ENCODE measurements at places on chromosomes 6 and 20.

DNA sequence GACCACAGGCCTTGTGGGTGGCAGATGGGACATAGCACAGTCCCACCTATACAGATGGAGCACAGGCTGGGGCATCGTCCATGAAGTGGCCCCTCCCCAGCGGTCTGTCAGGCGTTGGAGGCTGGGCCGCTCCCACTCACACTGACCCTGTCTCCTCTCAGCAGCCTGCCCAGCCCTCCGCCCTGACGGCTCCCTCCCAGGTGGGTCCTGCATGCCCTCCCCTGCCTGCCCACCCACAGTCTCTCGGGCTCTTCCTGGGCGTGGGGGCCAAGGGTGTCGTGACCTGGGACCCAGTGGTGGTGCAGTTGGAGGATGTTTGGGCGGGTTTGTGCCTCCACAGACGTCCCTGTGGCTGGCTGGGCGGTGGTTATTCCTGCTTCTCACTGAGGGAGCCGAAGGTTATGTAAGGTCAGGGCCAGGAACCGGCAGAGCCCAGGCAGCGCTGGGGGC is 22.3 kb downstream of the COL20A1 start:
- DNase-seq = no peak

GRCh38 chr6:151197556-151197955 is 42.2 kb upstream of the AKAP12 start:
- no peak for DNase-seq

DNA sequence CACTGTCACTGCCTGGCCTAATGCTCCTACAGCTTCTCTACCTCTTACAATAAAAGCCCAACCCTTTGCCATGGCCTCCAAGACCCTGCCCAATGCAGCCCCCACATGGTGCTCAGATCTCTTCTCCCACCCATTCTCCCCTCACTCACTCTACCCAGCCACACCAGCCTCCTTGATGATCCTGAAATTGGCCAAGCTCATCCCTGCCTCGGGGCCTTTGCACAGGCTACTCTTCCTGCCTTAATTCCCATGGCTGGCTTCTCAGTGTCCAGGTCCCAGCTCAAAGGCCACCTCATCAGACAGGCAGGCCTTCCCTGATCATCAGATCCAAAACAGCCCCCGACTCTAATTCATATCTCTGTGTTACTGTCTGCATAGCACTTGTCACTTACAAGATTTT is 25.6 kb downstream of the PREX1 start:
- no peak for DNase-seq

- DNase-seq = no peak
Observed at GRCh38 chr6:97316978-97317377, 34.0 kb upstream of the MMS22L start.

- no peak for DNase-seq
Observed at GRCh38 chr20:742156-742555, 26.1 kb downstream of the SLC52A3 start.

DNA sequence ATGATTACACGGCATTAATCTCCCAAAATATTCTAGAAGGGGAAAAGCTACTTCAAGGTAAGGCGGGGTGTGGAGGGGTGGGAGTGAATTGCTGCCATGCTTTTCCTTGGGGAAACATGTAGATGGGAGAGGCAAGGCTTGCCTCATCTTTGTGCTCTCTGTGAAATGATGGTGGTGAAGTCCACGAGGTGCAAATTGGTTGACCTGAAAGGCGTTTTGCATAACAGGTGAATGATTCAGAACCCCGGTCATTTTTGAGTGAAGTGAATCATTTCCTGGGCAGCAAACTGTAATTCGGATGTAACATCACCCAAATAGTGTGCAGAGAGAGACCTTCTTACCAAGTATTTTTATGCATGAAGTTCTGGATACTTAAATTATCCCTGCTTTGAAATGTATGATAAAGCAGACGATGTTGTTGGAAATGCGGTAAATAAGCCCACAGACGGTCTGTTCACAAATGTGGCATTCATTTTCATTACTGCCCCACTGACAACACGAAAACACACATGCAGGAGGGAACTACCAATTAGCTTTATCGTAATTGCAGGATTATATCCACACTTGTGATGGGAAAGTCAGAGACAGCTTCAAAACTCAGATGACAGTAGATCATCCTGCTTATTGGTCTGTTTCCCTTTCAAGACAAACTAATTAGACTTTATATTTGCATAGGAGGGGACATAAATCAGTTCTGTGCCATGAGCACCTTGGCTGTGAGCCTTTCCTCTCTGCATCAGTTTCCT is 3.0 kb downstream of the CDH4 start:
- DNase-seq = no peak

GRCh38 chr6:119446115-119446554 is 96.6 kb upstream of the MAN1A1 start:
- no peak for DNase-seq

DNA sequence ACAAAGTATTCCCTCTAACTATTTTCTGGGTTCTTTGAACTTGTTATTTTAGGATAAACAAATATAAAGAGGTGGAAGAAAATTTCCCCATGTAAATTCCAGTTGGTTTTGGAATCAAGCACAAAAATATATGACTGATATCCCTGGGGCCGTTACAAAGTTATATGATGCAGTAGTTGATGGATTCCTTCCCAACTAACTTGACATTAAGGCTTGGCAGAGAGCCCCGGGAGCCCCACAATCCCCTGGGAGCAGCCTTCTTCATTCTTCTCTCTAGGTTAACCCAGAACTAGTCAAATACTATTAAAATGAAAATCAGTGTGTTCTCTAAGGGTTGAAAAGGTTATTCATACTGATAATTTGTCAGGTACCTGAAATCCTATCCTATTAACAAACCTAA is 508.9 kb upstream of the SOX4 start:
- DNase-seq = no peak

GRCh38 chr20:41696428-41696827 is 78.3 kb upstream of the CHD6 start:
- DNase-seq = no peak

GRCh38 chr6:41938590-41939175 is 2.9 kb downstream of the CCND3 start:
- DNase-seq = no peak

- DNase-seq = no peak
Observed at GRCh38 chr6:46118836-46119235, 11.0 kb upstream of the ENPP4 start.

GRCh38 chr6:57252975-57253374 is 30.9 kb upstream of the RAB23 start:
- no peak for DNase-seq

DNA sequence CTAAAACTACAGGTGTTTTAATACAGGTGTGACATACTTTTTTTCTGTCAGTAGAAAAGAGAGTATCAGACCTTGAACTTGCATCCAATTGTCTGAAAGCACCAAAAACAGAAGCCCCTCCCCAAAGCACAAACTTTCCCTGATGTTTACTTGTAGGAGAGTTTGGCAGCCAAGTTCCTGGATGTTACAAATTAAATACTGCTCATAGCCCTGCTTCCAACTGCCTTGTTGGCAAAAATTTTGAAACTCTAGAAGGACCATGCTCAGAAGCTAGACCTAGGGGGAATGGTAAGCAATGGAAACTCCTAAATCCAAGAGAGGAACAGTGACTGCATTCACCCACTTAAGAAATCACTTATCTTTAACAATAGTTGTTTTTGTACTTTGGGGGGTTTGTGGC is 17.0 kb upstream of the ARG1 start:
- no peak for DNase-seq

- no peak for DNase-seq
Observed at GRCh38 chr6:159262586-159262985, 93.4 kb downstream of the FNDC1 start.

GRCh38 chr6:90040931-90041330 is 146.7 kb downstream of the GJA10 start:
- DNase-seq = no peak

- DNase-seq = peak; percentile 59
Observed at GRCh38 chr6:69866770-69867638, 648 bp downstream of the COL19A1 start.

GRCh38 chr20:37336369-37337207 is 9.4 kb upstream of the SRC start:
- DNase-seq = peak; percentile 33

DNA sequence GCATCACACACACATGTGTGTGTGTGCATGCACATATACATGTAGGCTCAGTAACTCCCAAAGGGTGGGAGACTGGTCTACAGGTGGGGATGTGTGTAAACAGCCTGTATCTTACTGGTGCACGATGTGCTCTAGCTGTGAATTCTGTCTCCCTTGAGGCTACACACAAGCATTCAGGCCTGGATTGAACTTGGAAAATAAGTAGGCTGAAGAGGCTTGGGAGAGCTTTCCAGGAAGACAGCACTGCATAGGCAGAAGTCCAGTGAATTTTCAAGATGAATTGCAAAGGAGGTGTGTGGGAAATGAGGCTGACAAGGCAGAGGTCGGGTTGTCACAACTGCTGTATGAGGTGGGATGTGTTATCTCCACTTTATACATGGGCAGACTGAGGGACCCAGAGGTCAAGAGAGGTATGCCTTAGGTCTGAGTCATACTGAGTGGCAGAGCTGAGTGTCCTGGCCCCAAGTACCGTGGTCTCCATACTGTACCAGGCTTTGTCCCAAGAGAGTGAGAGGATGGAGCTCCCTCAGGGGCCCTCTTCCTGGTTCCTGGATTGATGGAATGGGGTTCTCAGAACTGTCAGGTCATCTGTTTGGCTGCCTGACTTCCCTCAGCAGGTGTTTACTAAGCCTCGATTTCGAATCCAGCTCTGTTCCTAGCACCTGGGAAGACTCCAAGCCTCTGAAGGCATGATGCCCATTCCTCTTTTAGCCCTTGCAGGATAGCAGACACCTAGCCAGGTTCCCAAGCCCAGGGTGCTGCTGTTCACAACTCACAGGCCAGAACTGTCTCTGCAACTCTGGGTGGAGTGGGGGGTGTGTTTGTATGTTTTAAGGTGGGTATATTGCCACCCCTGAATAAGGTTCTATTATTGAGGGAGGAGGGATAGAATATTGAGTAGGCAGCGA is 14.4 kb downstream of the SNPH start:
- DNase-seq = no peak

GRCh38 chr6:193773-194310 is 98.4 kb upstream of the DUSP22 start:
- DNase-seq = peak; percentile 41

GRCh38 chr20:51062065-51062464 is 39.2 kb upstream of the KCNG1 start:
- DNase-seq = peak; percentile 29

DNA sequence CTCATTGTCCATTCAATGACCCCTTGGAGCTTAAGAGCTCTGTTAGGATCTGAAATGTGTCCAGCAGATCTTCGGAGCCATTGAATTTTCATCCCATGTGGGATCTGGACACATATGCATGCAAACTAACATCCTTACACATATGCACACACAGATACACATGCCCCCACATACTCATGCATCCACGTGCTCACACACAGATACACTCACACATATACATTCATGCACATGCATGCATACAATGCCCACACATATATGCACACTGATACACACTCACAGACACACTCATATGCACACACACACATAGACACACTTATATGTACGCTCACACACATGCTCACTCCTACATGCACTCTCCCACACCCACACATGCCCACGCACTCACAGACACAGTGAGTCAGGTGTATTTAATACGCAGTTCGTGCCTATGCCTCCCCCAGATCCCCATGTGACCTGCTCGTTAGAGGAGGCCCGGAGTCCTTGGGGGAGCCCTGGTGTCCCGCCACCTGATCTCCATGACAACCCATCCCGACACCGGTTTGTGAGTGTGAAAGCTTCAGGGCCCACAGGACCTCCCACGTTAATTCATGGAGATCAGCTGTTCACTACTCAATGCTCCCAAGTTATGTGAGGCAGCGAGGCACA is 121.9 kb upstream of the SULF2 start:
- no peak for DNase-seq

GRCh38 chr6:142902636-142903053 is 42.3 kb downstream of the HIVEP2 start:
- DNase-seq = peak; percentile 36

GRCh38 chr6:52063584-52064344 is 23.6 kb downstream of the PKHD1 start:
- DNase-seq = peak; percentile 37

GRCh38 chr6:132648356-132648755 is 10.6 kb downstream of the TAAR1 start:
- no peak for DNase-seq

- DNase-seq = no peak
Observed at GRCh38 chr6:5752391-5752680, 254.4 kb downstream of the NRN1 start.

GRCh38 chr6:161921602-161922395 is 647.9 kb upstream of the AGPAT4 start:
- DNase-seq = no peak

DNA sequence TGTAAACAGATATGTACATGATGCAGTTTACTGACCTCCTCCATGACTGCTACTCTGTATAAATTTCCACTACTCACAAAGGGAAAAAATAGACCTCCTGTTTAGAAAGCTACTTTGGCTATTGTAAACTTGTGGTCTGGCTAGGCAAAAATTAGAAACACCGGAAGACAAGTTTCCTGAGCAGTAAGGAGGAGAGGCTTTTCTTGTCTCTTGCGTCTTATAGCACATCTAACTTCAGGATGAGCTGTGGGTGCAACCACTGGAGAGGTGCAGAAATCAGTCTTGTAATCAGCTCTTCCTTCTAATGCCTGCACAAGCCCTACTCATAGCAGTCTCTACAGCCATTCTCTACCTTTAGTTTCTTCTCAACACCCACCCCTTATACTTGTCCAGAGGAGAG is 296.5 kb upstream of the SLC35B3 start:
- DNase-seq = no peak

DNA sequence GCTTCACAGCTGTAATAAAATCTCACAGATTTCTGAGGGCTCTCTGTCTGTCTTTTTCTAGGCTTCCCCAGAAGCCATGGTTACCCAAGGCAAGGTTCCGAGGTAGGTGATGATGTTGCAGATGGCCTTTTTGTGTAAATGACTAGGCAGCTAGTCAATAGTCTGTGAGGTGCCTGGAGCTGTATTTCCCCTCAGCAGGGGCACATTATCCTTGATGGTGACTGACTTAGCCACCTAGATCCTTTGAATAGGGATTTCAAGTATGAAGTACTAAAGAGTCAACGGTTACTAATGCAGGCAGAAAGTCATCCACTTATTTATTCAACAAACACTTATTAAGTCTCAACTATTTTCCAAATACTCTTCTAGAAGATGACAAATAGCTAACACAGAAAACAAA is 49.3 kb upstream of the L3MBTL3 start:
- no peak for DNase-seq

GRCh38 chr6:166907373-166907841 is 48.9 kb downstream of the RNASET2 start:
- DNase-seq = no peak

Data from stimulated activated CD4-positive, alpha-beta T cell treated with anti-CD3 and anti-CD28 coated beads, Interleukin-12 subunit alpha, Interleukin-12 subunit beta, amount 100 ng/mL, for 4 hours (primary cell).